Stimulated activated CD4-positive, alpha-beta T cell treated with anti-CD3 and anti-CD28 coated beads, Interleukin-4, amount 100 ng/mL, for 1 hour (primary cell): ENCODE measurements at places on chromosomes 4 and X.

DNA sequence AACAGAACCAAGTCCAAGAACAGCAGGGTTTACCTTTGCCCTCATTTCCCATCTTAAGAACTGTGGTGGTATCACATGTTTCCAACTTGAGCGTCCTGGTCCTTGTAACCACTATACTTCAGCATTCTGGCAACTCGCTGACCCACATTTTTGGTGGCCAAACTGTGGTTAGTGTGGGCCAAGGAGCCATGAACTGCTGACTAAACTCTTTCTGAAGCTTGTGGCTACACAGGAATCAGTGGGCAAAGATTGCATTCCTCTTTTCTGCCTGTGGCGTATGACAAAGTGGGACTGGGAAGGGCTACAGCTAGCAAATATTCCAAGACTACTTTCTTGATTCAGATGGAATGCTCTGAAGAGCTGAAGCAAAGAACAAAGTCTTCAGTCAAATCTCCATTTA, 106.3 kb upstream of the MID1 start:
- no peak for DNase-seq

DNA sequence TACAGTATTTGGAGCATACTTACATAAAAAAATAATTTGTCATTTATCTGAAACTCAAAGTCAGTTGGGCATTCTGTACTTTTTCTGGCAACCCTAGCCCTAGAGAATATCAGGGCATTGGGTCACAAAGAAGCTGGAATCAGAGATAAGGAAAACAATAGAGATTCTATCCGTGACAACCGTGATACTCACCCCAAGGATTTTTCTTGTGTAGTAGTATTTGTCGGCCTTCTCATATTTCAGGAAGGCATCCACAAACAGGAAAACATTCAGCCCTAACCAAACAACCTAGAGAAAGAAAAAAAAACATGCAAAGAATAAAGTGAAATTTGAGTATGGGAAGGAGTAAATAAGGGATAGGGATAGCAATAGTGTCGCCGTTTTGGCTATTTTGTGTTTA, 3.6 kb downstream of the NOX1 start:
- DNase-seq, result no peak

DNA sequence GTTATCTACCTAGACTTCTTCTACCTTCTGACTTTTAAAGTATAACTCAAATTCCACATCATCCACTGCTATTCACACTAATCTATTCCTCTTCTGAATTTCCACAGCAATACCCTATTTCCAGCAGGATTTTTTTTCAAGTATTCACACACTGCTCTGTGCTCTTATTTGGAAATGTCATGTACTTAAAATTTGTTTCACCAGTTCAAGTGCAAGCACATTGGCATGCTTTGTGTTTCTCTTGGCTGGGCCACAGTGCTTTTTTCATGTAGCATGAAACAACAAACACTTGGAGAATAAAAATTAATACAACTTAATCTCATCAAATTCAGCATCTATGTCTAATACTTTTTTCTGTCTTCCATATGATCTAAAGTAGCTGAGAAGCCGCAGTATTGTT, 161.8 kb upstream of the PCDH18 start:
- no peak for DNase-seq

- DNase-seq, result no peak
Observed at GRCh38 chrX:12867685-12868084, 813 bp downstream of the TLR7 start.
